Calu3 (cell line): ENCODE measurements at places on chromosomes 2 and 18. TPM values are rescaled to one million over a fixed set of nuclear protein-coding genes. Genes with fewer than 3 reads are reported as not detected.

Gene LOXHD1
- not detected in 2 replicates for total RNA-seq

Gene C2orf76
- total RNA-seq, result 5.5 and 7.1 TPM in 2 replicates

Gene NAT8
- not detected in 2 replicates for total RNA-seq

GRCh38 chr2:188889187-188889586 is 85.0 kb upstream of the COL3A1 start:
- H3K36me3 ChIP-seq, result no peaks in the 10 kb centered on the region
- no peaks in the 10 kb centered on the region for H3K27me3 ChIP-seq
- H3K4me1 ChIP-seq, result no peaks in the 10 kb centered on the region
- no peak for DNase-seq
- no peak overlapping the region for H3K27ac ChIP-seq
- no peak overlapping the region for H3K4me3 ChIP-seq

DNA sequence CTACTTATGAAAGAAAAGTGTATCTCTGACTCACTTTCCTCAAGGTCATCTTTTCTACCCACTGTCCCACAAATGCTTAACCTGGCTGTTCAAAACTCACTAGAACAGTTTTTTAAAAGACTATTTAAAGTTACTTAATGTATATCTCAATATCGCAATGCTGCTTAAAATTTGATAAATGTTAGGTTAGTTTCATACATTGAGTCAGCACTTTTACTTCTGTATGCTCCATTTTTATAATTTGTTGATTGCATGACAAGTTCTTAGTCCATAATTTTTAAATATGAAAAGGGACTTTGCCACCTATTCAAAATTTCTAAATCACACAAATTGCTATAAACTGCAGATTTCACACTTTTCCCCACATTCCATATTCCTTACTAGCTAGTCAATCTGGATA is 231.7 kb upstream of the SLC39A10 start:
- H3K4me3 ChIP-seq, result no peak overlapping the region
- H3K36me3 ChIP-seq, result no peaks in the 10 kb centered on the region
- no peaks in the 10 kb centered on the region for H3K27me3 ChIP-seq
- no peak for DNase-seq

- H3K36me3 ChIP-seq, result no peaks in the 10 kb centered on the region
- H3K27ac ChIP-seq, result no peak overlapping the region
- H3K27me3 ChIP-seq, result no peaks in the 10 kb centered on the region
- DNase-seq, result no peak
- H3K4me3 ChIP-seq, result no peak overlapping the region
Measured at GRCh38 chr2:121716126-121716525, 20.5 kb downstream of the NIFK start.
